SK-MEL-5 (cell line): ENCODE measurements at places on chromosomes 1 and 21. TPM values are rescaled to one million over a fixed set of nuclear protein-coding genes. Genes with fewer than 3 reads are reported as not detected.
A peak's percentile ranks its signal among the peaks of the same experiment; 100 is the strongest.

KCND3 gene
- 0.11 and 0.13 TPM in 2 replicates for total RNA-seq

COL11A1 gene
- total RNA-seq, result 0.26 TPM in 1 of 2 replicates, not detected in the other

SLC1A7 gene
- not detected in 2 replicates for total RNA-seq

PLA2G2C gene
- total RNA-seq, result not detected in 2 replicates

OR2T33 gene
- total RNA-seq, result not detected in 2 replicates

KCNE2 gene
- total RNA-seq, result not detected in 2 replicates

DNA sequence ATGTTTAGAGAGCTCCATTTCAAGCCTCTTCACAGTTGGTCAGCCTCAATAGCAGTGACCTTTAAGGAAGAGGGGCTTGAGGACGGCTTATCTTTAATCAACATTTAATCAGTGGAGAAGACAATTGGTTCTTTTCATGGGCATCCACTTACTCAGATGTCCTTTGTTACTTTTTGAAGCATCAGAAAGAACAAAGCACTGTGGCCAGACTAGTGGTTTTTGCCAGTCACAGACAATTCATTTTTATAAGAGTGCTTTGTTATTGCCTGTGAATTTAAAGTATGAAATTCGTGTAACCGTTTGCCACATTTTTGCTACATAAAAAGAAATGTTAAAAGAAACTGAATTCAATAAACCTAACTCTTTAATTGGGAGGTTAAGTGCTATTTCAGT, 222.8 kb downstream of the TPR start:
- DNase-seq, result peak; percentile 57

- no peak for DNase-seq
These were observed 22.2 kb downstream of the SEC16B start for GRCh38 chr1:177947623-177948022.

DNA sequence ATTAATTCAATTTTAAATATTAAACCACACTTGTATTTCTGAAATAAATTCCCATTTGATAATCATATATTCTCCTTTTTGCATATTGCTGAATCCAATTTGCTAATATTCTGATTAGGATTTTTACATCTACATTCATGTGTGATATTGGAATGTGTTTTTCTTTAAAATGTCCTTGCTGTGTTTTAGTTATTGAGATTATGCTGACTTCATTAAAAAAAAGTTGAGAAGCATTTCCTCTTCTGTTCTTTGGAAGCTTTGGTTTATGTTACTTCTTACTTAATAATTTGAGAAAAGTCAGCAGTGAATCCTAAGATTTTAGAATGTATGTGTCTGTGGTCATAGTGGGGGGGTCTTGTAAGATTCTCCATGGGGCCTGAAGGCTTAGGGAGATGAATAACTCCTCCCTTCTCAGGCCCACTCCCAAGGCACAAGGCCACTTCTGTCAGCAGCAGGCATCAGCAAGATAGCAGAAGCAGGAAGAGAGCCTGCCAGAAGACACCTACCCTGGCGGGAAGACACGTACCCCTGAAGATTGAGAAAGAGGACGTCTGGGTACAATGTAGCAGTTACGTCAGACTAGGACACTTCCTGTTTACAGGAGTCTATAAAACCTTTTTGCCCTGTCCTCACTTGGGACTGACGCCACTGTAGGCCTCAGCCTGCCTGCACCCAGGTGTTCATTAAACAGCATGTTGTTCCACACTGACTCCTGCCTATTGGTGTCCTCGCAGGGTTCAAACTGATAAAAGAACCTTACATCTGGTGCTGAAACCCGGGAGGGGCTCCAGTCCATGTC, 56.9 kb downstream of the ODF2L start:
- peak; percentile 2 for DNase-seq

DNA sequence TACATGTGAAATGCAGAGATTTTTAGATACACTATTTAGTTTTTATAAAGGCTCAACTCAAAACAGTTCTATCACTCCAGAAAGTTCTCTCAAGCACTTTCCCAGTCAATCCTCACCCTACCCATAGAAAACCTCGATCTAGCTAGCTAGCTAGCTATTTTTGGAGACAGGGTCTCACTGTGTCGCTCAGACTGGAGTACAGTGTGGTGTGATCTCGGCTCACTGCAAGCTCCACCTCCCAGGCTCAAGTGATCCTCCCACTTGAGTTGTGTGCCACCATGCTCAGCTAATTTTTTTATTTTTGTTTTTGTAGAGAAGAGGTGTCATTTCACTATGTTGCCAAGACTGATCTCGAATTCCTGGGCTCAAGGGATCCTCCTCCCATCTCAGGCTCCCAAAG, 236.9 kb downstream of the RERE start:
- no peak for DNase-seq

DNA sequence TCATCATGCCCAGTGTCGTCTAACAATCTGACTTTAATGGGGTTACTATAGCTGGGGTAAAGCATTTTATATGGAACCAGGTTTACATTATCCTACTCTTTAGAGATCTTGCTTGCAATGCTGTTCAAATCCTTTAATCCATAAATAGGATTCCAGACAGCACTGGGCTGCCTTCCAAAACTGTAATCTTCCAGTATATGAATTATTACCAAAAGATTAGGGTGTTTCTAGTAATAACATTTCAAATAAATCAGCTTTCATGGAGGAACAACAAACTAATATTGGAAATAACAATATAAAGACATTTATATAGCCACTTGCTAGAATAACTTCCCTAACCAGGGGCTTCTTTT, 88.6 kb upstream of the PLXNA2 start:
- no peak for DNase-seq

GRCh38 chr1:210558302-210558701, 229.6 kb downstream of the HHAT start:
- DNase-seq, result no peak

- no peak for DNase-seq
These were observed 2.1 kb downstream of the EIF3I start for GRCh38 chr1:32224285-32224684.

- no peak for DNase-seq
These were observed 383.9 kb downstream of the KIF26B start for GRCh38 chr1:245538671-245539070.
